ENCODE measurements at places on chromosomes 2 and 18.

- DNase-seq: no peak
Measured at GRCh38 chr2:58503918-58504317, 262.8 kb upstream of the FANCL start.

DNA sequence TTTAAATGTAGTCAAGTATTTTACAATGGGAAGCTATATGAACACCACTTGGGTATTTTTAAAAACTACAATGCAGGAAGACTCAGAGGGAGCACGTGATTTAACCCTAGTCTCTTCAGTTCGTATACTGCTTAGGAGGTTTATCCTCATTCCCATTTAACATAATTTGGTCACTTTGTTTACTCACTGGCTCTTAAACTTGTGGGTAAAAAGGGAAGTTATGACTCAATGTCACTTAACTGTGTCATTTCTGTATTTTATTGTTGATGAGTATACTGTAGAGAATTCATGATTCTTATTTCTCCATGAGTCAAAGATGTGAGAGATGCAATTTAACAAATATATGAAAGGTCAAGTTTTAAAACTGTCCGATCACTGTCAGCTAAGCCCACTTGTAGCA, 48.2 kb downstream of the SLC66A3 start:
- DNase-seq: no peak

DNA sequence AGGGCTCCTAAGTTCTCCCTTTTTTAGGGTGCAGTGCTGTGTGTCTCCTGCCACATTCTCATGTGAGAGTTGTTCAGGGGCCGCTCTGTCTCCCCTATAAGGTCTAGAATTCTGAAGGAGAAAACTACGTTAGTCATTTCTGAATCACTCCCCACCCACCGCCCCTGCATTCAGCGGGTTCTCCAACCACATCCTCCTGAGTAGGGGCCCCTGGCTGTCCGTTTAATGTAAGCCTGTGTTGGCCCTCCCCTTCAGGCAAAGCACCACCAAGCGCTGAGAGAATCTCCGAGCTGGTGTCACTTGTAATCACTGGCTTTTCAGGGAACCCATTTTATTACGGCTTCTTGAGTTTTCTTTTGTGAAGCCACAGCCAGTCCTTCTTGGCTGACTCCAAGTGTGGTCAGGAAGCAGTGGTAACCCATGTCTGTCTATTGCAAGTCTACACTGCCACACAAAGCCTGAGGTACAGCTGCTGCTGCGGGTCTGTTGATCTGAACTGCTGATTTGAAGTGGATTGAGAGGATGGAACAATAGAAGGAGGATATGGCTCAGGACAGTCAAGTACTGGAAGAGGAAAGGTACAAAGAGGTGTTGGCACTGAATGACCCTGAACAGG, 16.9 kb downstream of the LCT start:
- DNase-seq: no peak

GRCh38 chr2:143841935-143842334, 678.0 kb downstream of the ZEB2 start:
- no peak for DNase-seq

DNA sequence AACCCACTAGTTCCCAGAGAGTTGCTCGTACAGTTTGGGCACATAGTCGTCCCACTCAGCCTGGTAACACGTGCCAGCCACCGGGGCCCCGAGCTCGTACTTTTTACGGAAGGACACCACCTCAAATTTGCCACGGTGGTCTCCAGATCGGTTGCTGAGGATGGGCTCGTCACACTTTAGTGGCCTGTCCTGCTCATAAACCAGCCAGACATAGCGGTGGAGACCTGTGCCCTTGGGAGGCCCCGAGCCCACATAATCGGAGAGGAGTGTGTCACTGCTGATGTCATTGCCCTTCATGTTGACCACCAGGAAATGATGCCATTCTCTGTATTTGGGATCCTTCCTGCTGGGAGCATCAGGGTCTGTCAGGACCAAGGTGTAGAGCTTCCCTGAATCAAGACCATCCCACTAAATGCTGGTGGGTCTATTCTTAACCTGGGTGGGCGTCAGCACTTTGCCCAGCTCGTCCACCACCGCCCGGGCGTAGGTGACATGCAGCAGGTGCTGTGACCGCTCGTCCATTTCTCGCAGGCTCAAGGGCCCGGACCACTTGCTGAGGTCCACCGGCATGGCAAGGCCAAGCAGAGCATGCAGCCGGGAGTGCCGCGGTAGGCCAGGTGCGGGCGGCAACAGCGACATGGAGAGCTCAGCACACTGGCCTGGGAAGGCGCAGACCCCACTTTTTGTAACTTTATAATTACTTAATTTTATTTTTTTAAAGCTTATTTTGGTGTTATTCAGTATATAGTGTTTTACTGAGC, 12.9 kb downstream of the RETSAT start:
- no peak for DNase-seq
